NCI-H2171 treated with DMSO at 0.1 percent for 48 hours (cell line): ENCODE measurements at places on chromosomes 11 and 22.

DNA sequence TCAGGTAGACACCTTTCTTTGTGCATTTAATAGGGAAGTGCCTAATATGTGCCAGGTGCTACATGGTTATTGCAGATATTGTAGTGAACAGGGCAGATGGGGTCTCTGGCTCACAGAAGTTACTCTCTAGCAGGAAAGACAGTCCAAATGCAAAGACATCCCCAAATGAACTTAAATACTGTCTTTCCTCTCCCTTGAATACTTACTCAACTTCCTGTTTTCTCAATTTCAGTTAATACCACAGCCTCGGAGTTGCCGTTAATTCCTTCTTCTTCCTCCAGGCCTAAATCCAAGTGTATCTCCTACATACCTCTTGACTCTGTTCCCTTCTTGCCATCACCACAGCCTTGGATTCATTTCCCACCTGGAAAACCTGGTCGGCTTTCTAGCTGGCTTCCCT is 134.3 kb upstream of the SESN3 start:
- DNase-seq: no peak

GRCh38 chr22:49995041-49995360 is 17.6 kb downstream of the IL17REL start:
- DNase-seq: no peak

DNA sequence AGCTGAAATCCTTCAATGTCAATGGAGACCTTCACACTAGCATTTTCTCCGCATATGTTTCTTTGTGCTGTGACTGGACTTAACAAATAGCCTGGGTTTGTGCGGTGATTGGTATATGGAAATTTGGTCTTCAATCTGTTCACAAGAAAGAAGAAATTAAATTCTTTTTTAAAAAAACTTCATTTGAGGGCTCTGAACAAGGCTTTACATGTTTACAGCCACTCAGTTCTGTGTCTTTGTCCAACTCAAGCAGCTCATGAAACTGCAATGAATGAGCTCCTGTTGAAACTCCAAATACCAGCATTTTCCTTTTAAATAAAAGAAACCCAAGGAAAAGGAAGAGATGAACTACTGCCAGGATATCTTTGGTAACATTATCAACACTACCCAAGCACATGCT is 57.3 kb downstream of the PIK3C2A start:
- DNase-seq: no peak

DNA sequence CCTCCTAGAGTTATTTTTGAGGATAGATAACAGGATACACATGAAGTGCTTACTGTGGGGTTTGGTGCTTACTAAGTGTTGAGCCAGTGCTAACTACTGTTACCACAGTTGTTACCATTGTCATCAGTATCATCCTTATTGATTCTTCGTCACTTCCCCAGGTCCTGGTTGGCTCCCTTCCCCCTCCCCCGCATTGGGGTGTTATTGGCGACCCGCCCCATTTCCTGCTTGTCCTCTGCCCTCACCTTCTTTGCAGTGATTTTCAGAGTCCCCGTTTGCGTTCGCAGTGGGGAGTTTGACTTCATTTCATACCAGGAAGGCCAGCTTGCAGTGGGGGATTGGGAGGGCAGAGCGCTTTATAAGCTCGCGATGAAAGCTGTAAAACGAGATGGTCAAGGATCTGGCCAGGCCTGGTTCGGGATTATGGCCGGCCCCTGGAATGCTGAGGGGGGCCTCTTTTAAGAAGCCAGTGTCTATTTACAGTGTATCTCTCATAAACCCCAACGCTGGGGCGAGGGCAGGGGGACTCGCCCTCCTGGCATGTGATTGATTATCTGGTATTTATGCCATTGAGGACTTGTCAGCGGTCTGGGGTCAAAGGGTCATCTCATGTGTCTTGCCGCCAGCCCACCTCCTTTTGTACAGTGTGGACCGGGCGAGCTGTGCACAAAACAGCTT is 84.6 kb upstream of the NNMT start:
- no peak for DNase-seq

DNA sequence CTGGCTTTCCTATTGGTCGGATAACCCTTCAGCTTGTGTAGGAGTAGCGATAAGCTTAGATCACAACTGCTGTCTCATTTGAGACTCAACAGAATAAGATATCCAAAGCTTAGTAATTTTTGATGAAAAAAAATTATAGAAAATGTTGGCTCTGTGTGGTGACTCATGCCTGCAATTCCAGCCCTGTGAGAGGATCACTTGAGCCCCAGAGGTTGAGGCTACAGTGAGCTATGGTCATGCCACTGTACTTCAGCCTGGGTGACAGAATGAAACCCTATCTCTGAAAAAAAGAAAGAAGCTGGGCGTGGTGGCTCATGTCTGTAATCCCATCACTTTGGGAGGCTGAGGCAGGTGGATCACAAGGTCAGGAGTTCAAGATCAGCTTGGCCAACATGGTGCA is 55.6 kb upstream of the RRM1 start:
- no peak for DNase-seq

- no peak for DNase-seq
These were observed 89.2 kb downstream of the GRAMD1B start for GRCh38 chr11:123519055-123519796.
